ENCODE measurements at places on chromosomes 16 and 17. TPM values are rescaled to one million over a fixed set of nuclear protein-coding genes. Genes with fewer than 3 reads are reported as not detected.

Gene DUS1L
- total RNA-seq: 113 TPM

DNA sequence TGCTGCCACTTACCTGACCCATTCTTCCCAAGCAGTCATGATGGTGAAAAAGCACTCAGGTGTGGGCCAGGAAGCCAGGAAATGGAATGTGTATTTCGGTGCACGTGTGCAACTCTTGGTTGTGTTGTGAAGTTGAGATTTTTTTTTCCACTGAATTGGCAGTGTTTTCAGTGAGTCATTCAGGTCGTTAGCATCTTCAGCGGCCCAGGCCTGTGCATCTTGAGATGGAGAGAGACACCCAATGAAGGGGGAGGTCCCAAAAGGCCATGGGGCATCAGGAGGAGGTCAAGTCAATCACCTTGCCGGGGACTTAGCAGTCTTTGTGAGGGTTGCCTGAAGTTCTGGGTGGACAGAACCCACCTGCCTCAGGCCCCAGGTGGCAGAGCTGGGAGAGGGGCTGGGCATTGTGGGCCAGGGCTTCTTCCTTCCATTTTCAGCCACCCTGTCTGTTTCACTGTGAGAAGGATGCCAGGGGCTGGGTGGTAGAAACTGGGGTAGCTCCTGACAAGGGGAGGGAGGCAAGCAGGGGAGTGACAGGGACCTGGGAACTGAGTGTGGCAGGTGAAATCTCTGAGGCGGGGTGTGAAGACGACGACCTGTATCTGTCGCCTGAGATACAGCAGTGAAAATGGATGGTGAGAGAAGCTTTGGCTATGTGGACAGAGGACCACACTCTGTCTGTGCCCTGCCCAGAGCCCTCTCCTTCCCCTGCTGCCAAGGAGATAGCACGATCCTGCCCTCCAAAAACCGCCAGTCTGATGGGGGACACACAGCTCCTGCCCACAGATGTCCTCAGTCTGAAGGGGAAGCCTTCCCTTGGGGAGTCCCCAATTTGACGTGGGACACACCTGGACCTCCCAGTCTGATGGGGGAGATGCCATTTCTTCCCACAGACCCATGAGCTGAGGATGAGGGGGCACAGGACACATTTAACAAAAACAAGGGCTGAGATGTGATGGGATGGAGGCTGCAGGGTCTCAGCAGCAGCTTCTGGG is 11.9 kb downstream of the TBKBP1 start:
- peak; percentile 48 for DNase-seq

GRCh38 chr17:28613931-28614381 is at the start of gene RSKR:
Gene RSKR (minus strand): TSS chr17:28614185. CDS start chr17:28614161, 24 bp downstream.
- DNase-seq: no peak

- DNase-seq: no peak
Measured at GRCh38 chr17:9928601-9929333, 23.7 kb upstream of the RCVRN start.

DNA sequence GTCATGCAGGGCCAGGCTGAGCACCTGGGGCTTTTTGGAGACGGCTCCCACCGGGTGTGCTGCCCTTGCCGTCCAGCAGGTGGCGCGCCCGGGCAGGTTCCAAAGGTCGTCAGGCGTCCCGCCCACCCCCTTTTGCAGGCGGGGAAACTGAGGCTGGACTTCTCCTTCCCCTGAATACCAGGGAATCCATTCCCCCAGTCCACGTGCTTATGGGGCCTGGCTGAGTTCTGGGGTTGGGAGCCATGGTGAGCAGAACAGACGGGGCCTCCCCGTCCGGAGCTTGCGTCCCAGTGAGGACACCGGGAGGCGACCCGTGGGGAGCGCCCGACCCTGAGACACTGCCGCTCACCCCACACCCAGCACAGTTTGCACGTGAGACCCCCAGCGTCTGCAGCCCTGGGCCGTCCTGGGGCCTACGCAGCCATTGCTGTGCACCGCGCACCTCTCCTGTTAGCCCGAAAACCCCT is 51.8 kb upstream of the JPH3 start:
- peak; percentile 59 for DNase-seq

Gene ATP2A3
- total RNA-seq: 294 TPM

GRCh38 chr17:41504246-41504977 is 1.0 kb downstream of the KRT13 start:
- no peak for DNase-seq

GRCh38 chr17:44829523-44830358 is at the start of gene GJC1:
Gene GJC1 (minus strand): TSS chr17:44830287. CDS start chr17:44805817, 24,470 bp downstream.
- DNase-seq: no peak

Gene SLC5A2
- total RNA-seq: not detected

DNA sequence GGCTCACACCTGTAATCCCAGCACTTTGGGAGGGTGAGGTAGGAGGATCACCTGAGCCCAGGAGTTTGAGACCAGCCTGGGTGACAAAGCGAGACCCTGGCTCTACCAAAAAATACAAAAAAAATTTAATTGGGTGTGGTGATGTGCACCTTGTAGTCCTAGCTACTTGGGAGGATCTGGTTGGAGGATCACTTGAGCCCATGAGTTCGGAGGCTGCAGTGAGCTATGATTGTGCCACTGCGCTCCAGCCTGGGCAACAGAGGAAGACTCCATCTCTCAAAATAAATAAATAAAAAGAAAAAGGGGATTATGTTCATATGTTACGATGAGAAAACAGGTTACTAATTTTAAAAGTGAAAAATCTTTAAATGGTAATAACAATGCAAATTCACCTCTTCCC is 996 bp downstream of the MLKL start:
- no peak for DNase-seq

Gene CA4
- not detected for total RNA-seq

- no peak for DNase-seq
Measured at GRCh38 chr16:83350481-83350880, 457.3 kb upstream of the HSBP1 start.
